Femur (tissue), 1 donor: ENCODE measurements at places on chromosomes 7 and 10.

- no peak for DNase-seq
These were observed 2.1 kb upstream of the AKR1D1 start for GRCh38 chr7:138074121-138074520.

- DNase-seq, result no peak
These were observed 100.3 kb downstream of the FAS start for GRCh38 chr10:89090756-89091445.

DNA sequence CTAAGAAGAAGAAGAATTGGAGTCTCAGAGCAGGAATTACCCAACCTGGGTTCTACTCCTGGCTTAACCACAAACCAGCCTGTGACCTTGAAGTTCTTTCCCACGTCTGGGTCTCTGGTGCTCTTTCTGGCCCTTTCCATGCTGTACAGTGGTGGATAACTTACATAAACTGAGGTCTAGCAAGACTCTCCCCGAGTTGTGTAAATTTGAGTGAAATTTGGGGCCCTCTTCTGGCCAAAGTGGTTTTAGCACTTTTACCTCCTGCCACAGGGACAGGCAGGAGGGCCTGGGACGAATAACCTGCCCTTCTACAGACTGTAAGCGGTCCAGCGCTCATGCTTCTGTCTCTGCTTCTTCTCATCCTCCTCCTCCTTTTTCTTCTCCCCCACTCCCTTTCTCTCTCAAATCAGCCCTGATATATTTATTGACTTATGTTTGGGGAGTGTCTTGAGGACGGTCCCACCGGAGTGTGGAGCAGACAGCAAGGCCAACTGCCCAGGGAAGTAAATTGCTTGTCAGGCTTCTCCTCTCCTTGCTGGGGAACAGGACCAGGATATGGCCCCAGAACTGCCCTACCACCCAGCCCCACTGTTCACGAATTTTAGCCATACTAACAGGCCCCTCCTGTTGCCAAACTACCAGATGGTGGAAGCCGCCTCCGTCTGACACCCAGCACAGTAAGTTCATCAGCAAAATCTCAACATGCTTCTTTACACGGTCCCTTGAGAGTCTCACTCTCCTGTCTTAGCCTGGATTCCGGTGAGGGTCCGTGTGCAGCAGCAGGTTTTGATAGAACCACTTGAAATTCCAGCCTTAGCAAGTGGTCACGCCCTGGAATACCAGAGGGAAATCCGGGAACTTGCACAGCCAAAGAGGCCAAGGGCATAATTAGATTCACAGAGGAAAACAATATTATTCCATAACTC, 4.0 kb upstream of the SH3PXD2A start:
- DNase-seq, result peak; percentile 84

- DNase-seq, result peak; percentile 78
These were observed 335.4 kb upstream of the MGMT start for GRCh38 chr10:129131457-129132132.

- peak; percentile 48 for DNase-seq
These were observed 57.8 kb downstream of the ANKMY2 start for GRCh38 chr7:16587790-16588189.

DNA sequence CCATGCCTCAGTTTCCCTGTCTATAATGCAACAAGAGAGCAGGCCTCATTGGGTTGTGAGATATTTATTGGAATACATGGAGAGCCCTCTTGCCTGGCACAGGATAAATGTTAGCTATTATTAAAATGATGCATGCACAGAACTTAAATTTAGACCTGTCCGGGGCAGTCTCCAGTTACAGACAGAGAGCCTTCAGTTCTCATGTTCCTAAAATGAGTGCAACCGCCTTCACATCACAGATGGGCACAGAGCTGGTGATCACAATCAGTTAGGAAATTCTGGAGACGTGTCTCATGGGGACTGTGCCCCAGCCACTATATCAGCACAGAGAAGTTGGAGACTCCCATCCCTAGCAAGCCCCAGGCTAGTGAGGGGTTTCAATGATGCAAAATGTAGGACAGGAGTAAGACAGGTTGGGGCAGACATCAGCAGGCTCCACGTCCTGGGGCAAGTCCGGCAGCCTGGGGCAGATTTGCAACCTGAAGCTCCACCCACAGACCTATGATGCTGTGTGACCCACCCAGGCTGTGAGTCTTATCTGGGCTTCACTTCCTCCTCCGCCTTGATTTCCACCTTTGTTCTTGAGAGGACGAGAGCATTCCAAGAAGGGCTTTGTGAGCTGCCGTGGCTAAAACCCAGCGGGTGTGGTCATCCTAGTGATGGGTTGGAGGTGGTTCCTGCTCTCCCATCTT, 49.4 kb downstream of the CXCL12 start:
- DNase-seq, result no peak

- DNase-seq, result peak; percentile 71
These were observed 4.6 kb upstream of the ZNF22 start for GRCh38 chr10:44995914-44996669.

DNA sequence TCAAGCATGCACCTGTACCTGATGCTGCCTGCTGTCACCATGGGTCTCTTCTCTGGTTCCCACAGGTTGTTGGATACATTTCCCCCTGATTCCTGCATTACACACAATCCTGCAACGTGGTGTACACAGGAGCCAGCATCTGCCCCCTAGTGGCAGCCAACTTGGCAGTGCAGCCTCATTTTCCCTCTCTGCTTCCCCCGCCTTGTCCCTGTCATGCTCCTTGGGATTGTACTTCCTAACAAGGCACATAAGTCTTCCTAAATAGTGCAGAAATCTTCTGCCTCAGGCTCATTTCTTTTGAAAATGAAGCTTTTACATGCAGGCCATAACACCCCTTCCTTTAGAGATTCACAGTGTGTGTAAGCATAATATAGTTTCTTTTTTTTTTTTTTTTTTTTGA, 387.5 kb downstream of the CCSER2 start:
- no peak for DNase-seq

GRCh38 chr7:130047831-130048230, 3.3 kb downstream of the ZC3HC1 start:
- DNase-seq, result no peak
